ENCODE measurements at places on chromosomes 1 and 21. TPM values are rescaled to one million over a fixed set of nuclear protein-coding genes. Genes with fewer than 3 reads are reported as not detected.

RNU5D-1 gene
- not detected for total RNA-seq

RIMS3 gene
- 4.2 TPM for total RNA-seq

IL22RA1 gene
- 11.6 TPM for total RNA-seq

CDA gene
- 1.6 TPM for total RNA-seq

LIPI gene
- total RNA-seq, result not detected

CLEC20A gene
- total RNA-seq, result 0.20 TPM

CHIT1 gene
- 0.06 TPM for total RNA-seq

NEK7 gene
- 73.8 TPM for total RNA-seq

ACBD6 gene
- total RNA-seq, result 27.1 TPM

MTF2 gene
- 24.3 TPM for total RNA-seq

FBXO2 gene
- 22.0 TPM for total RNA-seq

CFAP141 gene
- total RNA-seq, result not detected

NUDT4B gene
- total RNA-seq, result 0.46 TPM
